ENCODE measurements at places on chromosomes 5 and 9.

- no peak for DNase-seq
Measured at GRCh38 chr5:64980176-64980575, 211.4 kb downstream of the CWC27 start.

GRCh38 chr9:74036549-74037231 lies 460.4 kb upstream of the RORB start:
- no peak for DNase-seq

DNA sequence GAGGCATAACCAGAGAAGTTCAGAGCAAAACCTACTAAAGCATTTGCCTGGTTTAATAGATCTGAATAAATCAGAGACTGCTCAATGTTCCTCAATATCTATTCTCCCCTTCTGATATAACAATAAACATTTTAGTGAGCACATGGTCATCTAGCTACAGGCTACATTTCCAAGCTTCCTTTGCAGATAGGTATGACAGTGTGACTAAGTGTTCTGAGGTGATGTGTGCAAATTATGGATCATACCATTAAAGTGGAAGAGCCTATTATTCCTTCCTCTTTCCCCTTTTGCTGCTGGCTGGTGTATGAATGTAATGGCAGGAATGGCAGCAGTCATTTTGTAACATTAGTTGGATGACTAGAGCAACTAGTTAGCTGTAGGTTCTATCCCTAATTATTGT lies 285.8 kb upstream of the RASA1 start:
- DNase-seq = no peak

DNA sequence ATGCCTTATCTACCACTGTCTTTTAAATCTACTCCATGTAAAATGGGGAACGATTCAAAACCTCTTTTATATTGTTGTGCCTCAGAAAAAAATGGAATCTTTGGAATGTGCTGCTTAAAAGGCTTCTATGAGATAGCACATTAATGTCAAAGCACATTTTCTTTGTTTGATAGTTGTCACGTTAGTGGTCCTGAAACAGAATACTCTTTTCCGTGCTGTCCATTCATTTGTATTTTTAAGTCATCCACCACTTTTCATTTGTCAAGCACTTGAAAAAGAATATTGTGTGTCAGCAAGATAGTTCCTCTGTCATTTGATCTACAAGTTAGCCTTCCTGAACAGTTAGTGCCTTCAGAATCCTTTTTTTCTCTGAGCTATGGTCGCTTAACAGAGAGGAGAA lies 246.9 kb downstream of the MAST4 start:
- DNase-seq = no peak

DNA sequence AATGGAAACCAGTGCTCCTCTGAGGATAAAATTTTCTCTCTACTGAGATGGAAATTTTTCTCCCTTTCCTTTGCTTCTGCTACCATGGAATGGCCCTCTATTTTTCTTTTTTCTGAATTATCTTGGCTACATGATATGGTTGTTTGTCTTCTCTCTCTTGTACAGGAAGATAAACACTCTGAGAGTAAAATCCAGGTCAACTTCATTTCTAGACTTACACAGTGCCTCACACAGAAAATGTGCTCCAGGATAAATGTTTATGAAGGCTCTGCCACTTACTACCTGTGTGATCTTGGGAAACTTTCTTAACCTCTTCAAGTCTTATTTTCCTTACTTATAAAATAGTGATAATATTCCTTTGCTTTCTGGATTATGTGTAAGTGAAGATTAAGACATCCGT lies 153.9 kb downstream of the PRELID2 start:
- DNase-seq = no peak

- DNase-seq = no peak
Measured at GRCh38 chr9:88418715-88419540, 30.7 kb downstream of the SPIN1 start.

Measured in activated gamma-delta T cell treated with anti-CD3 and anti-CD28 coated beads, Interleukin-2, amount 50 U/mL, for 16 hours (primary cell).